Activated naive CD8-positive, alpha-beta T cell treated with anti-CD3 and anti-CD28 coated beads, Interleukin-2, amount 50 U/mL, for 16 hours (primary cell): ENCODE measurements at places on chromosomes 5 and 9.

- DNase-seq = no peak
These were observed 417.0 kb upstream of the TLE4 start for GRCh38 chr9:79154806-79155205.

DNA sequence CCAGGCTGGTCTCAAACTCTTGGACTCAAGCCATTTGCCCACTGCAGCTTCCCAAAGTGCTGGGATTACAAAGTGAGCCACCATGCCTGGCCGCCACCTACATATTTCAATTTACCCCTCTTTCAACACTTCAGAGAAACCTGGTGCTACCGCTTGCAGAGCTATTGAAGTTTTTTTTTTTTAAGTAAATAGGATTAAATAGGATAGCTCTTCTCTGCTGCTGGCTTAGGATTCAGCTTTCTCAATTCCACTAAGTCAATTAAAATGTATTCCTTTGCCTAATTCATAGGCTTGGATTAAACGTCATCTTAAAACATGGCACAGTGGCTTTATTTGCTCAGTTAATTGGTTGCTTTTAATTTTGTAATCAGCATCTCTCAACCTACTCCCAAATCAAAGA lies 41.0 kb downstream of the KIAA1191 start:
- DNase-seq = no peak

DNA sequence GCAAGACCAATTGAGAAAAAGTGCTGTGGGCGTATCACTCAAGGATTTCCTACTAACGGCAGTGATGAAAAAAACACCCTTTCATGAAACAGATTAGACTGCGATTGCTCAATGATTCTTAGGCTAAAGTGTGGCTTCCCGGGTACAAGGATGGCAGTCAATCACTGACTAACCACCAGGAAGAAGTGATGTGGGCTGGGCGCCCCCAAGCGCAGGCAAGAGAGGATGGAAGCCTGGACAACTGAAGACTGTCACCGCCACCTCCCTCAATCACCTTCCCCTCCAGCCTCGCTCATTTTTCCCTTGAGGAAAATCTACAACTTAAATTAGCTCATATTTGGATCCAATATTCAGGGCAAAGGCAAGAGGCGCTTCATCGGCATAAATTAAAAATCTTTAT lies 707.2 kb downstream of the MTRR start:
- DNase-seq = no peak

- DNase-seq = no peak
These were observed 17.6 kb upstream of the SHOC1 start for GRCh38 chr9:111812337-111812736.

DNA sequence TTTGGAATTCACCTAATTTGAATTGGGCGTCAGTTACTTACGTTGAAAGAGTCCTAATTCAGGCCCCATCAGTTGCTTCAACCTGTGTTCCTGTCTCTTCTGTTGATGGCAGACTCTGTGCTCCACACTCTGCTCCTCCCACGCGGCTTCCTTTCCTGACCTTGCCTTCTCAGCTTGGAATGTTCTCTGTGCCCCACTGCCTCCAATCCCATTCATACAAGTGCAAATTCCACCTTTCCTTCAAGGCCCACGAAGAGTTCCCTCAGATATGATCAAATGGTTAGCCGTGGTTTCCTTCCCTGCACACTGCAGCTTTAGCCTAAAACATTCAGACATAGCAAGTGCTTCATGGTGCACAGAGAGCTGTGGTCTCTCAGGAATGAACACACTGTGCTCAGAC lies 65.7 kb downstream of the SREK1 start:
- DNase-seq = no peak

DNA sequence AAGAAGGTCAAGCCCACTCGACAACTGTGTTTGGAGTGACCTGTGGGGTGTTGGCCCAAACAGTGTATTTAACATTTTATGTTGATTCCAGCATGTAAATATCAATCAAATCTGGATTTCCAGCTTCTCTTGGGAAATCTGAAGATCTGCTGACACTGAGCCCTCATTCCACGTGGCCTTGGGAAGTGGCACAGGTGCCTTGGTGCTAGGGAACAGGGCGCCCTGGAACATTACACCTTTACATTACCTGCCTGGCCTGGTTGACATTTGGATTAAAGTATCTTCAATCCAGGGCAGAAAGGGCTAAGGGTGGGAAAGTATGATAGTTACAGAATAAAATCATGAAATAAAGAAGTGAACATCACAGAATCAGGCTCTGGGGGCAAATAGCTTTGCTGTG lies 84.9 kb upstream of the CTSL start:
- DNase-seq = no peak

DNA sequence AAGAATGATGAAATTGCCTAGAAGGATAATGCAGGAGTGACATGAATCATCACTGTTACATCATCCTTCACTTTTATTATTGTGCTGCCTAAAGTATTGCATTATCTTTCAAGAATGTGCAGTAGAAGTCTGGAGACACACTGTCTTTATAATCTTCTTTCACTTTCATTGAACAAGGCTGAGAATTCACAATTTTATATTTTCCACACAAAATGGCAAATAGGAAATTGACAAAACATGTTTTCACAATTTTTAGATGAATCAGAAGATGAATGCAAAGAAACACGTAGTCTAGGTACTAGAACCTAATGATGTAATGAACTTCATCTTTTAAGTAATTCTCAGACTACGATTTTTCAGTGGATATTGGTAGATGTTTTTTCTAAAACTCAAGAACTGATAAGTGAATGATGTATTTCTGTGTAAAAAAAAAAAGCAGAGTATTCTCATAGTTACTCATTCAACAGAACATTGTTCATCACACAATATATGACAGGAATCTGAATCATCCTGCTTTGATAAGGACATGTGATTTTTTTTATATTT lies 131.5 kb upstream of the GRHPR start:
- DNase-seq = no peak

DNA sequence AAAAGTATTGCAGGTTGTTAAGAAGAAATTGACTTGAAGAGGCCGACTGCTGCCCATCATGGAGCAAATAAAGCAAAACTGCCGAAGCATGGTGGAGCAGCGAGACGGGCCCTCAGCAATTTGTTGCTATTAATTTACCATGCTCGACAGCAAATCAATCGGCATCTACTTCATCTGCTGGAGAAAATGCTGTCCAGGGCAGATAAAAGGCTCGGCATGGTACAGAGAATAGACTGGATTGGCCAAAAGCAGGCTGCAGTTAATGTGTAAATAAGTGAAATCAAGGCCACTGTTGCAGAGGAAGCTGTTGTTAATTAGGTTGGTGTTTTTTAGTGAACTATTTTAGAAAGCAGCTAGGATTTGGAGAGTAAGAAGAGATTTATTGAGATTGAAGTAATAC lies 8.3 kb downstream of the TLE4 start:
- no peak for DNase-seq

DNA sequence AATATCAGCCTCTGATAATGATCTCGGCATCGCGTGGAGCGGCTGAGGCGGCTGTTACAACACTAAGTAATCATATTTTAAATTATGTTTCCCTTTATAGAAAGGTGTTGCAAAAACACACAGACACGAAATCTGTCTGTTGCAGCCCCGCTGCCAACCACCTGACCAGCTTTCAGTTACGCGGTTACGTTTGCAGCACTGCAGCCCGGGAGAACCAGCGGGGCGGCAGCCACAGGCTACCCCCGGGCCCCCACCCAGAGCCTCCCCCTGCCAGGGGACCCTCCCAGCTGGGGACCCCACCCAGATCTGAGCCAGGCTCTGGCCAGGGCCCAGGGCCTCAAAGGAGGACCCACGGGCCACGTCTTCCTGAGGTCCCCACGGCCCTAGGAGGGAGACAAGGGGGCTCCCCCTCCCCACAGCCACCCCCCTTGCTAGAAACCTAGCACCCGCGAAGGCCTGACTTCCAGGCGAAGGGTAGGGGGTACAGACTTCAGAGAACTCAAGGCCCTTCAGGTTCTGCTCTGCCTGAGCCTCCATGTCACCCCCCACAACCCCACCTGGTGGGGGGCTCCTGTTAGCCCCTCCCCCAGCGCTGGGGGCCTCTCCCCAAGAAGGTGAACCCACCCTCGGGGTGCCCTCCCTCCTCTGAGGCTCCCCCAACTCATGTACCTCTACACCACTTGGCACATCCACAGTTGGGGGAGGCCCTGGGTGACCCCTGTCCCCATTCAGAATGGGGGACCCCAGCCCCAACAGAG lies 6.0 kb downstream of the NACC2 start:
- no peak for DNase-seq

DNA sequence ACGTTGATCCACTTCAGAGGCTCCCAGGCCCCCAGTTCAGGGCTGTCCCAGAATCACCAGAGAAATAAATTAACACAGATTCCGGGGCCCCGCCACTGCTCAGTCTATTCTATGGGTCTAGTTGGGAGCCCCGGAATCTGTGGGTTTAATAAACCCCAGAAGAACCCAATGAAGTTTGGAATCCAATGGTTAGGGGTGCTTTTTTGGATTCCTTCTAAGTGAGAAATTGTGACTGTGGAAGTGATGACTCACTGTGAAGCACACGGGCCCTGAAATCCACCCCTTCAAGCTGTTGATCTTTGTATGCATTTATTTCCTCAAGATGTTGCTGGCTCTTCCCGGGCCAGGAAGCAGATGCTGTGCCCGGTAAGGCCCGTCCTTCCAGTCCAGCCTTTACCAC lies 57.3 kb upstream of the SLC28A3 start:
- DNase-seq = no peak

DNA sequence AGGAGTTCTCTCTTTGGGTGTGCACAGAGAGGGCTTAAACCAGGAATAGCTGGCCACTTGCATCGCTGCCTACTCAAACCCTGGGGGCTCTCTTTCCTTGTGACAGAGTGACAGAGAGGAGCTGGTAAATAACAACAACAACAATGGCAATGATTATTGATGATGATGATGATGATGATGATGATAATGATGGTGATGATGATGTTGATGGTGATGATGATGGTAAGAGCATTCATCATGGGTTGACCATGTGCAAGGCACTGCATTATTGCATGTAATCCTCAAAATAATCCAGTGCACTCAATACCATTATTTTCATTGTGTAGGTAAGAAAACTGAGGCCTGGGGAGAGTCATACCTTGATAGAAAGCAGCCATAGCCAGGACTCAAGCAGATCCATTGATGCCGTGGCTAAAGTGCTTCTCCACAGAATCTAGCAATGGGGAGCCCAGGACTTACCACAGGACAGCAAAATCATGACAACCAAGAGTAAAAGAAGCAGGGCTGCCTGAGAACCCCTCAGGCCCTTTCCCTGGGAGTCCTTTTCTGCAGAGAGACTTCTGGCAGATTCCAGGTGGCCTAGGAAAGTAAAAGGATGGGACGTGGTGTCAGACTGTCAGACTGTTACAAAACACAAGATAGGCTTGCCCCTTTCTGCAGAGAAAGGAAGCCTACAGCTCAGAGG lies 4.8 kb downstream of the FOXI1 start:
- no peak for DNase-seq

- DNase-seq = no peak
These were observed 132.1 kb downstream of the MACROH2A1 start for GRCh38 chr5:135266975-135267374.

DNA sequence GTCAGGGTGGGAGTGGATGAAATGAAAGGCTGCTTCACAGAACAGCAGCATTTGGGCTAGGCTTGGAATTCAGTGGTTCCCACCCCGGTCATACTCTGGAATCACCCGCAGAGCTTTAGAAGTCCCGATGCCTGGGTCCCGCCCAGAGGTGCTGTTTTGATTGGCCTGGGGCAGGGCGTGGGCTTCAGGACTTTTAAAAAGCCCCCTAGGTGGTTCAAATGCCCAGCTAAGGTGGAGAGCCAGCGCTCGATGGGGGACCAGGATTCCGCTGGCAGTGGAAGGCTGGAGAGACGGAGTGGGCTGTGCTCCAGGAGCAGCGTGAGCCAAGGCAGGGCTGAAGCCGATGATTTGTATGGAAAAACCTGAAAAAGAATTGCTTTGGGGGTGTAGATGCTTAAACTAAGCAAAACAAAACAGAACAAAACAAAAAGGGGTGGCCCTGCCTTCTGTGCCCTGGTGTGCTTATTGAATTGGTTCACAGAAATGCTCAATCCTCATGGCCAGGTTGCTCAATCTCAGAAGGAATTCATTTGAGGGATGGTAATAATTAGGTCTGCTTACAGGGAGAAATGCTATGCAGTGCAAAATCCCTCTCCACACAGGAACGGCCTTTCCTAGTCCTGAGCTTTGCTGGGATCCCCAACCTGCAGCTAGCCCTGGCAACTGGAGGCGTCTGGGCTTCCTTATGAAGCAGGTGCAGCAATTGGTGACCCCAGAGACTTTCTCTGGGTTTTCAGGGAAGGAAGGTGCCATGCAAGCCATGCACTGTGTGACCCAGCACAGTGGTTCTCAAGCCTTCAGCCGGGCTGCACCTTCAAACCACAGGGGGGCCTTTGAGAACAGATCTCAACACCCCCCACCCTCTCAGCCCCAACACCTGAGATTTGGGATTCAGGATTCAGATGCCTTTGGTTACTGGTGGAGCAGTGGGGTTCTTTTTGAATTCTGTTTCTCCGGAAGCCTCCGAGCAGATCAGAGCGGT lies 174.0 kb upstream of the ZNF618 start:
- DNase-seq = no peak

GRCh38 chr9:15711931-15712330 lies 159.1 kb downstream of the CCDC171 start:
- DNase-seq = no peak

DNA sequence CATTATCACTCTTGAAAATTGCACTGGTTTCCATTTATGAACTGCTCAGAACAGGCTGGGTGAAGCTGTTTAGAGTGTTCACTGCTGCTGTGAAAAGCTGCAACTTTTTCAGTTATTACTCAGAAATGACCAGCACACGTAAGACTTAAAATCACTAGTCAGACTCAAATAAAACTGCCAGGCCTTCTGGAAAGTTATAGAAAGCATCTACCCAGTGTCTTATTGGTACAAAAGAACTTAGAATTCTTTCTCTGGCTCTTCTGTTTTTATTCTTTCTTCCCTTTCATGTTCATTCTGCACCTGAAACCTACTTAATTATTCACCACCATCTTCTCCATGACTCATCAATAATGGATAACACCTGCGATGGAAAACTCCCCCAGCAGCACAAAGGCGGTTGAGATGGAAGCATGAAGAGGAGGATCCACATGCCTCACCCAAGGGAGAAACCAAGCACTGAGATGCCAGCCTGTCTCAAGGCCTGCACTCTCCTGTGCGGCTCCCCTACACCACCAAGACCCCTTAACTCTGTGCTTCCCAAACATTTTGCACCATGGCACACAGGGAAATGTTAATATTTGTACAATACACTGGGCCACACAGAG lies 171.9 kb downstream of the ENTREP1 start:
- DNase-seq = no peak

- no peak for DNase-seq
These were observed 126.3 kb downstream of the TRIO start for GRCh38 chr5:14269395-14269794.

- no peak for DNase-seq
These were observed 42.5 kb downstream of the FRMPD1 start for GRCh38 chr9:37693260-37693659.

- DNase-seq = no peak
These were observed 49.7 kb upstream of the AKNA start for GRCh38 chr9:114437401-114437893.
